ENCODE measurements at places on chromosomes 1 and 21. TPM values are rescaled to one million over a fixed set of nuclear protein-coding genes. Genes with fewer than 3 reads are reported as not detected.

Gene LCE1D
- not detected for total RNA-seq

Gene COG2
- total RNA-seq: 36.7 TPM

Gene S100A5
- total RNA-seq: 0.86 TPM

Gene RPE65
- not detected for total RNA-seq

Gene MASP2
- total RNA-seq: not detected

Gene GJA8
- not detected for total RNA-seq

Gene SLC30A1
- total RNA-seq: 28.9 TPM

Gene CGN
- total RNA-seq: 67.4 TPM

Gene OR2T5
- not detected for total RNA-seq

Gene APOBEC4
- not detected for total RNA-seq

Gene GBP6
- not detected for total RNA-seq

Gene DNASE2B
- 0.34 TPM for total RNA-seq

DNA sequence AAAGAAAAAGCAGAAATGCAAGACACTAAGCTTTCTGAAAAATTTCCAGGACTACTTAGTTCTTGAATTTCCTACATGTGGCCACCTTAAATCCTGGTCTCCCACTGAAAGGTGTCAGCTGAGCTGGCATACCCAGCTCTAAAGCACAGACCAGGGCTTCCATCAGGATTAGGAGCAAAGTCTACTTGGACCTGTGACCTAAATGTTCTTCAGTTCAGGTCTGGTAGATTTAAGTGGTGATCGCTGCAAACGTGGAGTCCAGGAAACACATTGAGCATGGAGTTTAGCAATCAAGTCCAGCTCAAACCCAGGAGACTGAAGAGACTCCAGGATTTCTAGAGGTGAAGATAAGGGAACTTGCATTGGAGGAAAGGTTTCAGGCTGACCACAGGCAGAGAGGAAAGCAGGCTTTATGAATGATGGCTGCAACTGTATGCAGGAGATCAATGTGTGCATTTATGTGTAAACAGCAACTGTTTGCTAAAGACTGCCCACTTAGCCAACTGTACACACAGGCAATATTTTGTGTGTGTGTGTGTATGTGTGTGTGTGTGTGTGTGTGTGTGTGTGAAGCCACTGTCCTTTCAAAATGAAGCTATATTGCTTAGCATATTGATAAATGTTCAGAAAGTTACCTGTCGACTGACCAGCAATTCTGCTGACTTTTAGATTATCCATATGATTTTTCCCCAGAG is 75.2 kb downstream of the LMX1A start:
- DNase-seq: no peak

DNA sequence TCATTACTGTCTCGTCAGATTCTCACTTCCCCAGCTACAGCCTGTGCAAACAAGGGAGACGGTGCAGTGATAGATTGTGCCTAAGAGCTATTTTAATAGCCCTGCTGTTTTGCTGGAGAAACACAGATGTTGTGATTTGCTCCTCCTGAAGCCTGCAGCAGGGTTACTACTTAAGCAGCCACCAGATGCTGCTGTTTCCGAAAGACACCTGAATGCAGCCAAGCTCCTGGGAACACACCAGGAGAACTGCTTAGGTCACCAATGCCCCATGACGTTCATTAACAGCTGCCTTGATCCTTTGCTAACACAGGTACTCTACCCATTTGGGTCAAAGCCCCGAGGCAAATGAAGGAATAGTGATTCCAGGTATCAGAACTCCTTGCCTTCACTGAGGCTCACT is 411.8 kb upstream of the DAB1 start:
- no peak for DNase-seq

GRCh38 chr1:229445828-229446227 is 11.9 kb upstream of the ACTA1 start:
- DNase-seq: no peak

GRCh38 chr1:17682400-17682799 is 72.7 kb upstream of the ACTL8 start:
- DNase-seq: no peak

GRCh38 chr1:32480003-32480402 is 15.1 kb downstream of the ZBTB8B start:
- no peak for DNase-seq

- DNase-seq: no peak
Observed at GRCh38 chr1:48251821-48252220, 29.3 kb downstream of the SLC5A9 start.

DNA sequence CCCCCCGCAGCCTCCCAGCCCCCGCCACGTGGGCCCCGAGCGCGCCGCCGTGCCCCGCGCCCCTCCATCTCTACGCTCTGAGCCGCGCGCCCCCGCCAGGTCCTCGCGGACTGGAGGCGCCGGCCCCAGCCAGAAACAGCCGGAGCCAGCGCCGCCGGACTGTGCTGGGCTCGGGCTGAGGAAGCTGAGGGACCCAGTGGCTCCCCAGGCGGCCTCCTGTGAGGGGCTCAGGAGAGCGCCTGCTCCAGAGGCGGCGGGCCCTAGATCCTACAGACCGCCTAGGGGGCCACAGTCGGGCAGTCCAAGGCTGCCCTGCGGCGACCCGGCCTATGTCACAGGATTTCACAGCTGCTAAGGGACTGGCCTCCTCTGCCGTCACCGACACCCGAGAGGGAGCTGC is 82.1 kb downstream of the NENF start:
- DNase-seq: no peak

DNA sequence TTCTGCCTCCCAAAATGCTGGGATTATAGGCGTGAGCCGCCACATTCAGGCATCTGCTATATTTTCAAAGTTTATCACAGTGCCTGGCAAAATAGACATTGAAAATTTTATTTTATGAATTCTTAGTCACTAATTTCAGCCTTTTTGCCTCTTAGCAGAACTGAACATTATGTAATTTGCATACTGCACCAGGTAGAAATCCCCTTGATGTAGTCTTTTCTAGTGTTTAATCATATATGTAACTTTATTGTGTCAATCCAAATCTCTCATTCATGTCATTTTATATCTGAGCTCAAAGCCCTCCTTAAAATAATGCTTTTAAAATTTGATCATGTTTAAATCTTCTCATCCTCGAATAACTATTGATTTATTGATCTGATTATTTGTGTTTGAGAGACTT is 19.2 kb downstream of the WDTC1 start:
- DNase-seq: no peak

GRCh38 chr21:42248783-42249597 is 30.1 kb downstream of the ABCG1 start:
- no peak for DNase-seq

DNA sequence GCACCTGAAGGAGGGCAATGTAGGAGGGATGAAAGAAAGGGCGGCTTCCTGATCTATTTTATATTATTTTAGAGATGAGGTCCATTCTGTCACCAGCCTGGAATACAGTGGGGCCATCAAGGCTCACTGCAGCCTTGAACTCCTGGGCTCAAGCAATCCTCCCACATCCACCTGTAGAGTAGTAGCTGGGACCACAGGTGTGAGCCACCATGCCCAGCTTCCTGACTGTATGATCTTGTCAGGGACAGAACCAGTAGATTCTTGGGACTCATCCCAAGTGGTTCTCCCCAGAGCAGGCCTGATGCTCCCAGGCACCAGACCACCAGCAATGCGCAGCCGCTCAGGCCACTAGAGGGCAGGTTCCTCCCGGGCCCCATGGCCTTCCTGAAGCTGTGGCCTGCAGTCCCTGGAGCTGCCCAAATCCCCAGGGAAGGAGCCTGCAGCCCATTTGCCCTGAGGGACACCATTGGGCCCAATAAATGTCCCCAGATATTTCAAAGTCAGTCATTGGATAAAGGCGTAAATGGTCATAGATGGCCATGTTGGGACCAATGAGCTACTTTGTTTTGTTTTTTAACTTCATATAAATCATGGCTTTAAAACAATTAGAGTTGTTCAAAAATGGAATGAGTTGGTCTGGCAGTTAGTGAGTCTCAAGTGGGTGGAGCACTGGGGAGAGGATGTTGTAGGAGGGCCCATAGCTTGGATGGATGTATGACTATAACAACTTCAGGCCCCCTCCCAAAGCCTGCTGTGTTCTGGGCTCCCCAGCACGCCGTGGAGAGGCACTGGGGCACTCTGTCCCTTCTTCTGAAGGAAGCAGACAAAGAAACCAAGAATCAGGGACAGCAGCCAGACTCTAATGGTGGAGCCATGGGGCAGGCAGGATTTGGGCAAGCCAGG is 44.7 kb upstream of the GOLT1A start:
- no peak for DNase-seq

- no peak for DNase-seq
Observed at GRCh38 chr1:207259391-207259790, 62.1 kb upstream of the CD55 start.

- DNase-seq: no peak
Observed at GRCh38 chr1:21608798-21609197, 60.4 kb downstream of the RAP1GAP start.

DNA sequence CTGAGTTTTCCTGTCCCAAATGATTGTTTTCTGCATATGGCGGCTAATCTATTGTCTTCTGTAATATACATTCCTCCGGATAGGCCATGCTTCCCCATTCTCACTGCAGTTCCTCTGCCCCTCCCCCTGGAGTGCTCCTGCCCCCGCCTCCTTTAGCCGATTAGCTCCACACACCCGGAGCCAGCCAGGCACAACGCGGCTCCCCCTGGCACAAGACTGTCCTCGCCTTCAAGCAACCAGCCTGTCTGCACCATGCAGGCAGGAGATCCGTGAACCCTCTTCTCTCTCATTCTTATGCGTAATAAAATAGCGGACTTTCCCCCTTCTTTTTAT is 18.0 kb downstream of the SERTAD4 start:
- DNase-seq: no peak

GRCh38 chr1:54401799-54402198 is 4.4 kb downstream of the SSBP3 start:
- DNase-seq: no peak

DNA sequence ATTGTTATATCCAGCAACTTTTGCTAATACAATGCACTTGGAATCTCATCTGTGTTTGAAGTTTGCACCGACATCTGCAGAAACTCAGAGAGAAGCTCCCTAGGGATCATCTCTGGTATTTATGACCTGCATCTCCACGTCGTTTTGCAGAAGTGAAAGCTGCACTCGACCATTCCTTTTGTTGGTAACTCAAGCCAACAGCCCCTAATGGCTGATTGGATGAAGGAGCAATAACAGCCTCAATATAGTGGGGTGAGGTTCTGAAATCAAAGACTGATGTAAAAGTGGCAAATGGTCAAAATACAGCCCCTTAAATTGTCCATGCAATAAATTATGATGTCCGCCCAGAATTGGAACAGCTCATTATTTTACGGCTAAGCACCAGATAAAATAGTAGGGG is 344.2 kb upstream of the KAZN start:
- DNase-seq: no peak

GRCh38 chr1:160741612-160742348 is 2.7 kb downstream of the SLAMF7 start:
- no peak for DNase-seq

DNA sequence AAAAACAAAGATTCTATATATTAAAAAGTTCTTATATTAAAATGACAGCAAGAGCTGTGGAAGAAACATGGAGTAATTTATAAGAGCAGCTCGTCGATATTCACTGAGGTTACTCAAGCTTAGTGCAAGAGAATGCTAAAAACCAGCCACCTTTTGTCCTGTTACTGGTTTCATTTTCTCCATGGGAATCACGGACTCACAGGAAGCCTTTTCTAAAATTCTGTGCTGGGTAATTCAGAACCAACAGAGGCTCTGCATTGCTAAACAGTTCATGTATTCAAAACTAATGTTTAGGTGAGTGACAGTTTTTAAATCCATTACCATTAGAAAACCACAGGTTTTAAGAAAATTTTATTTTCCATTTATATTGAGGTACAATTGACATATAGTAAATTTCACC is 147.8 kb upstream of the MAP1LC3C start:
- DNase-seq: no peak

DNA sequence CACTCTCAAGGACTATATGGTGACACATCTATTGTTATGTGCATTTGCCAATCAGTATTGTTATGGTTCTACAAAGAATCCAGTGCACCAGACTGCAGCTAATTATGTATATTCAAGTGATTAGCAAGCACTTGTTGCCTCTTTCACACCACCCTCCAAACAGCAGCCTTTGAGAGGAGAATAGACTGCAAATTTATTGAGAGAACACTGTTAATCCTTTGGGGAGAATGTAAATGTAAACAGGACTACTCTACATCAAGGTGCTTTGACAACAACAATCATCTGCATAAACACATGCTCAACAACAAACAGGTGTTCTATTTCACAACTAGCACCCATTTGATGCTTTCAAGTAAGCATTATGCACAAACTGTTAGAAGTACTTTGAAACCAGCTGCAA is 117.4 kb downstream of the AKT3 start:
- DNase-seq: no peak

DNA sequence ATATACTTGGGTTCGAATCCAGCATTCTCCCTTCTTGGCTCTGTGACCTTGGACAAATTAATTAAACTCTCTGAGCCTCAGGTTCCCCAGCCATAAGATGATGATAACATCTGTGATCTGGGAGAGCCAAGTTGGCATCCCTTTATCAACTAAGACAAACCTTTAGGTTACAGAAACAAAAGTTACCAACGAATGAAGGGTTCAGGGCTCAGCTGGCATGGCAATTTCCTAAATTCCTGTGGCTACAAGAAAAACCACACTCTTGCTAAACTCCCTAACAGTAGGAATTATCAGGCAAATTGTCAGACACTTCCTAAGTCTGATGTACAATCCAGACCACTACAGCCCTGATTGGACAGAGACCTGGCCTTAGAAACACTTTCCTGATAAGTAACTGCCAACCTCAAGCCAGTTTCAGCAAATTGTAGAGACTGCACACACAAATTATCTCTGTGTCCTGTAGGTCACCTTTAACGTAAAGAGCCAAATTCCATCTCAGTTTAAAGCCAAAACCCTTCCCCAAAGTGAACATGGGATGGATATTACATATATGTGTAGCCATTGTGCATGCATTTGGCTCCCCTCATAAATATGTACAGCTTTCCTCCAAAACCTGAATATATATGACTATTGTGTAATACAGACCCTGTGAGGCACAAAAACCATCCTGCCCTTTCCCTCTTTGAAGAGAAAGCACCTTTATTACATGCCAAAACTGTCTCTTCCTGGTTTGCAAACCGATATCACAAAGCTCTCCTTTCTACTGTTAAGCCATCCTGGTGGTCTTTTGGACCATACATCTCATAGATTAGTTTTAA is 39.5 kb upstream of the EDARADD start:
- DNase-seq: no peak

- DNase-seq: no peak
Observed at GRCh38 chr1:14412235-14412634, 186.2 kb upstream of the KAZN start.

DNA sequence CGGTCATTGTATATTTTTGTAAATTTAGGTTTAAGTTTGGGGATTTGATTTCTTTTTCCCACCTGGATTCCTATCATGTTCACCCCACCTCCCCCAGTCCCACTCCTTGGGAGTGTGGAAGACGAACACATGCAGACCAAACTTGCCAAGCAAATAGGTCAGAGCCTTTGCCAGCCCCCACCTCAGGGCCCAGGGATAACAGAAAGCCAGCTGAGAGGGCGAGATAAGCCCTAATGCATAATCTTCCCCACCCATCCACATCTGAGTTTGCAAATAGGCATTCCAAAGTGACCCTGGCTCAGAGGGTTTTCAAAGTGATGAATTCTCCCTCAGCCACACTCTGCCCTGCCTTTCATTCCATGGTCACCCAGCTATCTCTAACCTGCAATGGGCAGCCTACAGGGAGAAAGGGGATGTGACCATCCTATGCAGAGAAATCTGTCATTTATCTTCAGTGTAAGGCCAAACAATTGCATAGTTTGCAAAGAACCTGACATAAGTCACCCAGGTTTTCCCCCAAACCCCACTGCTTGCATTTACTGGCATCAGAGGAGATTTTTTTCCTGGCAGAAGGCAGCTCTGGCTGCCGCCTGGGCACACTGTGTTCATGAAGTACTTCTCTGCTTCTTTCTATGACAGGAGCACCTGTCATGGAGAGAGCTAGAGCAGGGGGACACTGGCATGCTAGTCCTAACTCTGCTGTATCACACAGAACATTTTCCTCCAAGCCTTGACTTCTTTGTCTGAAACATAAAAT is 69.0 kb upstream of the NFIA start:
- no peak for DNase-seq
